Activated T-helper 9 cell treated with anti-CD3 and anti-CD28 coated beads, Interleukin-2, amount 50 U/mL, for 16 hours (primary cell): ENCODE measurements at places on chromosomes 4 and X.

- no peak for DNase-seq
These were observed 37.2 kb upstream of the CYP2U1 start for GRCh38 chr4:107894138-107894603.

- no peak for DNase-seq
These were observed 98.1 kb upstream of the MSX1 start for GRCh38 chr4:4761128-4761982.

DNA sequence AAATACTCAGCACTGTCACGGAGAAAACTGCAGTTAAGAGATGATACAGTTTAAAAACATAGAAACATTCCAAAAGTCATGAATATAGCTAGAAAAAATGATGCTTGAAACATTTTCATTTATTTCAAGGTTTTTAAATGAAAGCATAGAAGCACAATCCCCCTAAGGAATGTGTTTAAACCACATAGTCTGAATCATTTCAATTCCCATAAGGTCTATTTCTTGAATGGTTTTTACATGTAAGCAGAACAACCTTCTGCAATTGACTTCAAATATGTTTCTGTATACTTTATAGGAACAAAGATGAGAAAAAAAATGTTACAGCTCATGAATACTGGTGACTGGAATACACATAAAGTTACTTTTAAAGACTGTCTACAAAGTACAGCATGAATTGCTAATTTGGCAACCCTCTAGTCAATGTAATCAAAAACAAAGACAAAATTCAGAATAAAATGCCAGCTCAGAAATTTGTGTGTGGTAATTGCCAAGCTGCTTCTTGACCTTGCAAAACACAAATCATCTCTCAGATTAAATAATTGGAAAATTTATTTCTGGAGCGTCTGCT lies 886.4 kb upstream of the ADGRL3 start:
- DNase-seq, result no peak

- no peak for DNase-seq
These were observed 69.3 kb upstream of the CCDC160 start for GRCh38 chrX:134167591-134168203.

- no peak for DNase-seq
These were observed 25.2 kb downstream of the PPP1R2C start for GRCh38 chrX:42752730-42753129.

GRCh38 chrX:41933546-41933945 lies 10.2 kb upstream of the CASK start:
- DNase-seq, result no peak

GRCh38 chrX:110180176-110180927 lies 137.5 kb downstream of the AMMECR1 start:
- no peak for DNase-seq

- no peak for DNase-seq
These were observed 20.6 kb downstream of the SH3KBP1 start for GRCh38 chrX:19866626-19867410.

DNA sequence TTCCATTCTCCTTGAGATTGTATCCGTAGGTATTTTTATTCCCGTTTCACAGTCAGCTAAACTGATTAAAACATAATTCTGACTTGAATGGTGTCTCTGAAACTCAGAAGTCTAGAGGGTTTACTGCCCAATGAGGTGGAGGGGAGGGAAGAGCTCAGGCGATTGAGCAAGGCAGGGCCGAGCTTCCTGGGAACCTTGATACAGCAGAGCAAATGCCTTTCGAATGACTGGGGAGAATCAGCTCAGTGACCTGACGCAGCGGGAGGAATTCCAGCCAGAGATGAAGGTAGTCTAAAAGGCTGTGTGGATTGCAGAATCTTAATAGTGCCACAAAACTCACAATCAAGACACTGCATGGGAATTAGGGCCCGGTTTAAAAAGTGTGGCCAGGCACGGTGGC lies 233.6 kb downstream of the EVC2 start:
- no peak for DNase-seq

DNA sequence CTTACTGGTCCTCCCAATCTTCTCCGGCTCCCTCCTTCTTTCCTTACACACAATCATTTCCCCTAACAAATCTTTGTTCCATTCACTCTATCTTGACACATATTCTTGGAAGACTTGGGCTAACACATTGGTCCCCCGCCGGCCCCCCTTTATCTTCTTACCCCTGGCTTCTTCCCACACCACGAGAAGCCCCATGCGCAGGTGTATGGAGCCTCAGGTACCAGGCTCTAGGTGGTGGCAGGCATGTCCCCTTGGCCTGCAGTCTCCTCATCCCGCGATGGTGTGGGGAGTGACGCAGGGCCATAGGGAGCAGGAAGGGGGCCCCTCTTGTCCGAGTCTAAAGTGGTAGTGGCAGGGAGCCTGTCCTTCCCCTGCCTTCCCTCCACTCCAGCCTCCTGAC lies 49.9 kb downstream of the DIPK2B start:
- DNase-seq, result no peak

DNA sequence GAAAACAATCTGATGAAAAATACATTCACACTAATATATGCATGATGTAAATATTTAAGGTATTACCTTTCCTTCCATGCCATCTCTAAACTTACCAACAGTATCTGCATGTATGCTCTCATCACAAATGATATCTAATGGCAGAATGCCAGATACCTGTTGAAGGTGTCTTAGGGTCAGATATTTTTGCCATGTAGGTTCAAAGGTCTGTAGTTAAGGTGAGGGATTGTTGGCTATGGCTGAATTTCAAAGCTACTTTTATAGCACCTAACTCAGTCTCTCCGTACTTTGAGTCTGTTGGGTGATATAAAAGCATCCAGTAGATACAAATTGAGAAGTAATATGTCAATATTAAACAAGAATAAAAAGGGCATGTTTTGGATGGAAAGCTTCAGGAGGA lies 19.8 kb upstream of the ANTXR2 start:
- no peak for DNase-seq

DNA sequence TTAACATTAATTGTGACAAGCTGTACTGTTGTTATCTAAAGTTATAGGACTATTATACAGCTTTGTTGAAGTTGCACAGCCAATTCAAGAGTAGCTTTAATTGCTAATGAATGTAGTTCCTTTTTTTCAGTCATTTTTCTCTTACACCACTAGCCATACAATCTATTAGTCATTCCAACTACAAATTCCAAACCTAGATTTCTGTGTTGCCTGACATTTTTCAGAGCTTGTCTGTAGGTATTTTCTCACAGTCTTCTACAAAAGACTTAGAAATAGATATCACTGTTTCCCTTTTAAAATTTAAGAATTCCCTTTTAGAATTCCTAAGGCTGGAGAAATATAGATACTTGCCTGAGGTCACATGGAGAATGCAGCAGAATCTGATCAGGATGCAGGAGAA lies 307.0 kb upstream of the HS3ST1 start:
- no peak for DNase-seq

DNA sequence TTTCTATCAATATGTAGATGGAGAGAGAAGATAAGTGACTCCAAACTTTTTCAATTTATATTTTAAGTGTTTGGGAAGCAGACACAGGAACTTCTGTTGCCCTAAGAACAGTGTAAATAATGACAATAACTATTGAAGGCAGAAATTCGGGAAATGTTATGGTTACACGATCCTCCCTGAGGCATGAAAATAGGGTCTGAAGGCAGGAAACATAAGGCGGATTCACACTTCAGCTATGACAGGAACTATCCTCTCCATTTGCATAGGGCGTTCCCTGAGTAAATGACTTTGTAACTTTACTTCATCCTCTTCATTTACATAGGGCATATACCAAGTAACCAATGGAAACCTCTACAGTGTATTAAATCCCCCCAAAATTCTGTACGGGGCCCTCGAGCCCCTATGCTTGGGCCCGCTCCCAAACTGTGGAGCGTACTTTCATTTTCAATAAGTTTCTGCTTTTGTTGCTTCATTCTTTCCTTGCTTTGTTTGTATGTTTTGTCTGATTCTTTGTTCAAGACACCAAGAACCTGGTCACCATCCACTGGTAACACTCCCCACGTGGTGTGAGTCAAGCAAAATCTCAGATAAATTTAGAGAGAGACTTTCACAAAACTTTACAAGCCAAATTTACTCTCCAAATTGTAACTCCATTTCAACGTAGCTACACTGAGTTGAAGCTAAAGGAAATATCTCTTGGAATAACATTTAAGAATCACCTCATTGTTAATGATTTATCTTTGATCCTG lies 2504.3 kb downstream of the ARAP2 start:
- DNase-seq, result no peak

DNA sequence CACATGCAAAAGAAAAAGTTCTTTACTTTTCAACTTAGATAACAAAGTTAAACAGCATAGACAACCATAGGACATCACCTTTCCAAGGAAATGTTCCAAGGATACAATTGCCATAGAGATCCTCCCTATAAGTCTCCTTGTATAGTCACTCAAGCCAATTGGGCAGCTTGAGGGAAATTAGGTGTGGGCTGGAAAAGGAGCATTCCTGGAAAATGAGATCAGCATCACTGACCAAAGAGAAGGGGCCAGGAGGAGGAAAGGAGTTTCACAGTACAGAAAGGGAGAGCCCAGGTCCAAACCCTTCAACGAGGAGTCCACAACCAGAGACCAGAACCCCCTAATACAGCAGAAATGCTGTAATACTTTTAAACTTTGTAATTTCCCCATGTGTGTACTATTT lies 91.5 kb upstream of the PPARGC1A start:
- no peak for DNase-seq
